Activated T-cell treated with anti-CD3 and anti-CD28 coated beads, Interleukin-2, amount 50 U/mL, for 72 hours (primary cell): ENCODE measurements at places on chromosomes 6 and 20. TPM values are rescaled to one million over a fixed set of nuclear protein-coding genes. Genes with fewer than 3 reads are reported as not detected.
A peak's percentile ranks its signal among the peaks of the same experiment; 100 is the strongest.

DNA sequence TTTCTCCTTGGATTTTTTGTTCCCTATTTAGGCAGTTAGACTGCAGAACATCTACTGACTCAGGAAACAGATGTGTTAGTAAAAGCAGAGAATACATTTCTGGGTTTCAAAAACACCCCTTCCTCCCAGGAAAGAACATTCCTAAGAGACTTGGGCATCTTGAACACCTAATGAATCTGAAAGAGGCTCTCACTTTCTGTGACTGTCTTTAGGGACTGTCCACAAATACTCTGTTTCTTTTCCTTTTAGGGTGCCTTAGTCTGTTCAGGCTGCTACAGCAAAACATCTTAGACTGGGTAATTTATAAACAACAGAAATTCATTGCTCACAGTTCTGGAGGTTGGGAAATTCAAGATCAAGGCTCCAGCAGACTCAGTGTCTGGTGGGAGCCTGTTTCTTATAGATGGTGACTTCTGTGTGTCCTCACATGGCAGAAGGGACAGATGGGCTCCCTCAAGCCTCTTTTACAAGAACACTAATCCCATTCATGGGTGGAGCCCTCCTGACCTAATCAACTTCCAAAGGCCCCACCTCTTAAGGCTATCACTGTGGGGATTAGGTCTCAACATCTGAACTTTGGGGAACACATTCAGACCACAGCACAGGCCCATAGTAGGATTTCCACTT lies 19.4 kb upstream of the CCN5 start:
- H3K27me3 ChIP-seq = no peaks in the 10 kb centered on the region
- peaks cover 5% of the 10 kb centered on the region for H3K4me1 ChIP-seq

DNA sequence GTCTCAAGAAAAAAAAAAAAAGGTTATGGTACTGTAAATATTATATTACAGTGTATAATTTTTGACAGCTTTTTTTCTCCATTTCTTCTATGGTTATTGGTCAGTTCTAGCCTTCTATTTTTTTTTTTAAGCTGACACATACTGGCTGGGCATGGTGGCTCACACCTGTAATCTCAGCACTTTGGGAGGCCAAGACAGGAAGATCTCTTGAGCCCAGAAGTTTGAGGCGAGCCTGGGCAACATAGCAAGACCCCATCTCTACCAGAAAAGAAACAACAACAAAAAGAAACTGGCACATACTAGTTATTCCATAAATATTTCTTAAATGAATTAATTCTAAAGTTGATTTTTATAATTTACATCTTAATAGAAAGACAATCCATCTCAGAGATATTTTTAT lies 27.6 kb upstream of the PRND start:
- no peak for DNase-seq
- H3K36me3 ChIP-seq = peaks cover 9% of the 10 kb centered on the region
- H3K4me1 ChIP-seq = peaks cover 71% of the 10 kb centered on the region
- no peak overlapping the region for H3K4me3 ChIP-seq
- no peaks in the 10 kb centered on the region for H3K27me3 ChIP-seq
- H3K27ac ChIP-seq = no peak overlapping the region

- H3K27ac ChIP-seq = no peak overlapping the region
- no peaks in the 10 kb centered on the region for H3K4me1 ChIP-seq
- H3K36me3 ChIP-seq = no peaks in the 10 kb centered on the region
Observed at GRCh38 chr6:21507811-21508210, 85.7 kb upstream of the SOX4 start.

GRCh38 chr6:27752038-27752885 lies 159.9 kb downstream of the OR2B2 start:
- peak overlapping the region; percentile 96 for H3K4me3 ChIP-seq
- DNase-seq = peak; percentile 48
- H3K27me3 ChIP-seq = peaks cover 20% of the 10 kb centered on the region
- peaks cover 42% of the 10 kb centered on the region for H3K4me1 ChIP-seq
- H3K27ac ChIP-seq = peak overlapping the region; percentile 98

- H3K36me3 ChIP-seq = no peaks in the 10 kb centered on the region
- no peak overlapping the region for H3K27ac ChIP-seq
Observed at GRCh38 chr6:146990284-146990683, 213.9 kb upstream of the STXBP5 start.

DNA sequence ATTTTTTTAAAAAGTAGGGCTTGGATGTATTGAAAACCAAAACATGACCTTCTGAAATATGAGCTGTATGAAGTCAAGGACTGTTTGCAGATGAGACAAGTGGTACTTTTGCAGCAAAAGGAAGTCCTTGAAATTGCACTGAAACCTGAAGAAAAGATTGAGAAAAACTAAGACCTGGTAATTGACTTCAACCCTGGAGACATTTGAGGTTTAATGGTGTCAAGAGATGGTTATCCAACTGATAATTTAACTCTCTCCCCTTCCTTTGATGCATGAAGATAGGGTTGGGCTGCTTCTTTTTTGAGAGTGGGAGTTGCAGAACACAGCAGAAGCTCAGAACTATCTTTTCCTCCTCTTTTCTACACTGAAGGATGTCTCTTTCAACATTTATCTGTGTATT lies 180.9 kb upstream of the DTNBP1 start:
- no peak overlapping the region for H3K27ac ChIP-seq
- H3K27me3 ChIP-seq = peaks cover 8% of the 10 kb centered on the region
- H3K4me3 ChIP-seq = no peak overlapping the region
- DNase-seq = no peak

DNA sequence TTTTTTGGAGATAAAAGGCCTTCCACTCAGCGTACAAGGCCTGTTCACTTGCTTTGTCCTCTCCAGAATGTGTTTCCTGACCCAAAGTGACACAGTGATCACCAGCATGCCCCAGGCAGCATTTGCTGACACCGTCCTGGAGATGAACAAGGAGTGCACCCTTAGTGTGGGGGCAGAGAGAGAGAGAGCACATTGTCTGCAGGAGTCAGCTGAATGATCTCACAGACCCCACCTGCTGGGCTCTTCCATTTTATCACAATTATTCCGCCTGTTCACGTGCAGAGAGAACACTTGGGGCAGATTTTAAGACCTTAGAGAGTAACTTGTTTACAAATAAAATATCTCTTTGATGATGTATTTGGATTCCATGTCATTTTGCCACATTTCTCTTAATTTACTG lies 22.4 kb upstream of the MAS1L start:
- H3K27ac ChIP-seq = no peak overlapping the region
- no peak overlapping the region for H3K4me3 ChIP-seq
- H3K4me1 ChIP-seq = no peaks in the 10 kb centered on the region

DNA sequence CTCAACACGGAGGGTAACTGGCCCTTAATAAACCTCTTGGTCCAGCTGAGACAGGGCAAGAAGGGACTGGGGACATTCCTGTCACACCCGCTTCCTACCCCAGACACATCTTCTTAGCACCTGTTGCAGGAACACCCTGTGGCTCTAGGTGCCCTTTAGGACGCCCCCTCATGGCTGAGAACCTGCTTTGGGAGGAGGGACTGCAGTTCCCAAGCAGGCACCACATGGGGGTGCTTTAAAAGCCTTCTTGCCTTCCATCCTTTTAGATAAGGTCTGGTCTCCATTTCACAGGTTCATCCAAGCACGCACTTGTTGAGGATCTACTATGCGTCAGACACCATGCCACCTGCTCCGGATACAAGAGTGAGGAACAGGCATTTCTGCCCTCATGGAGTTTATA lies 26.6 kb downstream of the NSFL1C start:
- no peaks in the 10 kb centered on the region for H3K27me3 ChIP-seq
- H3K4me1 ChIP-seq = peaks cover 13% of the 10 kb centered on the region
- no peak for DNase-seq
- peaks cover 5% of the 10 kb centered on the region for H3K36me3 ChIP-seq
- no peak overlapping the region for H3K4me3 ChIP-seq

DNA sequence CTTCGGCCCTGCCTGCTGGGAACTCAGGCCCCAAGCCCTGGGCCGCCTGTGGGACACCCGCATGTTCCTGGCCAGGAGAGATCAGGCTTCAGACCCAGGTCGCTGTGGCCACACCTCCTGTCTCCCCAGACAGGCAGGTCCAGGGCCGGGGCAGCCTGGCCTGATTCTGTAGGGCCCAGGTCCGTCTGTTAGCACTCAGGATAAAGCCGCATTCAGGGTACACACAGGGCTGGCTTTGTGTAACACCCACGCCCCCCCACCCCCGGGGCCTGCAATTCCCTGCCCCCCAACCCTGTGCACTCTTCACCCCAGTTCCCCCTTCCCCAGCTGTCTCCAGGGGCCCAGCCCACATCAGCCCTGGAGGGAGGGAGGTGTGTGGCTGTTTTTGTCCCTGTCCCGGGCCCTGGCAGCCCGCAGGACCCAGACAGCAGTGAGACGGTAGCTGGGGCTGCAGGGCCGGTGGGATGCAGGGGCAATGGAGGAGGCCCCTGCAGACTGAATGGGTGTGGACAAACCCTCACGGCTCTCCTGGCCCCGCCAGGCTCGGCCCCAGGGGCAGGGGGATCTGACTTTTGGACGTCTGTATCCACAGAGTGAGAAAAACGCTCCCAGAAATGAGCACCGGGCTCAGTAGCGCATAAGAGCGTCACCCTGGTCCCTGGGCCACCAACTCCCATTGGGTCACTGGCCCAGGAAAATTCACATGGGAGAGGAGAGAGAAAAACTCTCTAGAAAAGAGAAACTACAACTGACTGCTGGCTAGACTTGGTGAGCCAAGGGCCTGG lies 42.4 kb upstream of the ZBP1 start:
- H3K27me3 ChIP-seq = no peaks in the 10 kb centered on the region
- H3K4me1 ChIP-seq = peaks cover 9% of the 10 kb centered on the region
- no peak overlapping the region for H3K4me3 ChIP-seq
- no peak for DNase-seq

DNA sequence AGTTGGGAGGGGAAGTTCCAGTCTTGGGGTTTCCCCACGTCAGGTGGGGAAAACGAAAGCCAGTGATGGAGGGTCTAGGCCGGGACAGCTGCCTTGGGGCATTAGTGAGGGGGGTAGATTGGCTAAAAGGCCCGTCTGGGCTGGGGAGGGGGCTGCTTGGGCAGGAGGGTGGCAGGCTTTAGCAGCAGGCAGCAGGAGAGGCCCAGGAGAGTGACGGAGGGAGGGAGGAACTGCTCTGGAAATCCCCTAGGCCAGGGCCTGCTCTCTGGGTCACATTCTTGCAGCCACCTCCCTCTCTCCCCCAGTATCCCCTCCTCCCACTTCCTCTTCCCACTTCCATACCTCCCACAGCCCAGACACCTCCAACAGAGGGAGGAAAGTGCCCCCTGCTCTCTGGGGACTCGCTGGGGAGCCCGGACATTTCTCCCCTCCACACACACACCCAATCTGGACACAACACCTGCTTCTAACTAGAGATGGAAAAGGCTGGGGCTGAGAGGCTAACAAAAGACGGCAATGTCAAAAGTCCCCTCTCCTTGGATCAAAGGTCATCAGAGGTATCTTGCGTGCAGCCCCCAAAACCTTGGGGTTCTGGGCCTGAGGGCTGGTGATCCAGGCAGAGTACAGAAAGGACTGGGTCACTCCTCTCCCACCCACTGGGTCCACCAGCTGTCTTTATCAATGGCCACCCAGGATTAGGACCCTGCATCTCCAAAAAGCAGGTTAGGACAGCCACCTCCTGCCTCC lies 1.8 kb downstream of the NFKBIE start:
- peak overlapping the region; percentile 99 for H3K4me3 ChIP-seq
- peaks cover 19% of the 10 kb centered on the region for H3K27me3 ChIP-seq
- H3K4me1 ChIP-seq = peaks cover 63% of the 10 kb centered on the region
- peak overlapping the region; percentile 98 for H3K27ac ChIP-seq
- no peak for DNase-seq
- H3K36me3 ChIP-seq = peaks cover 11% of the 10 kb centered on the region

DNA sequence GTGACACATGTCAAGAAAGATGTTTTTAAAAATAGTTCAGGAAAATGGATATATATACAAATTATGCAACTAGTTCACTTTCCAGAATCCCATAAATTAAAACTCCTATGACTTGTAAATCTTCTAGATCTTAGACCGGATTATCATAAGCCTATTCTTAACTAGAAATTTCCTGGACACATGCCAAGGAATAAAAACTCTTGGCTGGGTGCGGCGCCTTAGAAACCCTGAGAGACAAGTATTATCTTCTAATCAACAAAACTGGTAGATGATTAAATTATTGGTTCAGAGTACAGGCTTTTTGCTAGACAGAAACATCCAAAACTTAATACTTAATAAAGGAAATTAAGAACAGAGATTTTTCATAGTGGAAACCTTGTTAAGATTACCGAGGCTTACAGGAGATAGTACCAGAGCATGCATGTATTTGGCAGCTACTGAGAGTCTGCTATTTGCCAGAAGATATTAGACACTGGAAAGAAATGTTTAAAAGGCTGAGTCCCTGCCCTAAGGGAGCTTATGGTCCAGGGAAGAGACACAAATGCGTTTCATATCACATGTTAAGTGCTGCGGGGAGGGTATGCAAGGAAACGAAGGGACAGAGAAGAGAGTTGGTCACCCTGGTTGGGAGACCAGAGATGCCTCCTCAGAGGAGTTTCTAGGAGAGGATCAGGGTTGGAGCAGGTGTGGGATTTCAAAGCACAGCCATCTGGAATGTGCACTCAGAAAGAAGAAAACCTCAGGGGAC lies 46.5 kb upstream of the IFNGR1 start:
- no peak overlapping the region for H3K27ac ChIP-seq
- no peak for DNase-seq
- no peaks in the 10 kb centered on the region for H3K36me3 ChIP-seq
- H3K4me3 ChIP-seq = no peak overlapping the region
- peaks cover 23% of the 10 kb centered on the region for H3K4me1 ChIP-seq

- H3K4me3 ChIP-seq = no peak overlapping the region
- DNase-seq = no peak
- H3K27ac ChIP-seq = no peak overlapping the region
Observed at GRCh38 chr20:24096264-24096663, 107.7 kb upstream of the GGTLC1 start.

- H3K4me1 ChIP-seq = peaks cover 16% of the 10 kb centered on the region
- no peak overlapping the region for H3K4me3 ChIP-seq
- DNase-seq = no peak
Observed at GRCh38 chr6:45789238-45789637, 226.4 kb downstream of the CLIC5 start.

DNA sequence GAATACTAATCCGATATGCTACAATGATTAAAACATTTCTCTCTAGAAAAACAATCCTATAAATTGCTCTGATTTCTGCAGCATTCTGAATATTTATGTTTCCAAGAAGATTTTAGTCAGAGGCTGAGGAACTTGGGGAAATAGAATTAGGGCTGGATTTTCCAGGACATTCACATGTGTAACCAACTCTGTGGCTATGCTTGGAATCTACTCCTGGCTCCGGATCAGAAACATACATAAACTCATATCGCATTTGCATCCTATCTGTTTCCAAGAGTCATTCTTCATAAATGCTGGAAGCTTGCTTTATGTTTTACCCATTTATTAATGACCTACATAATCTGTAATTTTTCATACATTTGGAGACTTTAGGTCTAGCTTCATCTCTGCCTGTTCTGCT lies 459.9 kb upstream of the MARCKS start:
- H3K36me3 ChIP-seq = peaks cover 2% of the 10 kb centered on the region
- H3K4me1 ChIP-seq = no peaks in the 10 kb centered on the region
- H3K4me3 ChIP-seq = no peak overlapping the region
- no peak overlapping the region for H3K27ac ChIP-seq
- DNase-seq = no peak

- H3K4me3 ChIP-seq = no peak overlapping the region
- H3K27ac ChIP-seq = no peak overlapping the region
- H3K4me1 ChIP-seq = no peaks in the 10 kb centered on the region
Observed at GRCh38 chr20:1062334-1063010, 55.9 kb upstream of the PSMF1 start.

The IL17F gene
- total RNA-seq = 0.50 TPM

The PRDM1 gene
- total RNA-seq = 107 TPM

The ANGPT4 gene
- total RNA-seq = not detected

The TSPO2 gene
- total RNA-seq = not detected

The CEP57L1 gene
- 22.3 TPM for total RNA-seq
